IMR-90 (cell line): ENCODE measurements at places on chromosomes 7 and 10. TPM values are rescaled to one million over a fixed set of nuclear protein-coding genes. Genes with fewer than 3 reads are reported as not detected.

- no peak for DNase-seq
- H3K27me3 ChIP-seq, result peaks cover 87% of the 10 kb centered on the region
- no peak overlapping the region for H3K27ac ChIP-seq
Observed at GRCh38 chr7:1233333-1234048, 819 bp downstream of the UNCX start.

DNA sequence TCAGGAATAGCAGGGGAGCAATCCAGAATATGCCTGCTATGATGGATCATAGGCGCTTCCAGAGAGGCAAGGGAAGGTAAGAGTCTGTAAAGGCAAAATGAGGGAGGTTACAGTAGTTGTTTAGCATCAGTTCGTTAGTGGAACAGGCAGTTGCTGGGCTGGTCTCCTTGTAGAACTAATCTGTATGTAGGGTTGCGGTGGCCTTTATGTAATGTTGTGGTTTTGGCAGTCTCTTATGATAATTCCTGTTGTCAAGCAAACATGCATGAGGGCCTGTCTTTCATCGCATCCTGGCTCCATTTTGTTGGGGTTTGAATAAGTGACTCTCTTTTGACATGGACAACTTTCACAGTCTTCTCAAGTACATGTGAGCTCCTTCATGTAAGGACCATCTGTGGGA is 427.8 kb upstream of the LRGUK start:
- no peaks in the 10 kb centered on the region for H3K27me3 ChIP-seq
- H3K4me3 ChIP-seq, result no peak overlapping the region
- H3K27ac ChIP-seq, result no peak overlapping the region
- peaks cover 13% of the 10 kb centered on the region for H3K4me1 ChIP-seq
- DNase-seq, result no peak

DNA sequence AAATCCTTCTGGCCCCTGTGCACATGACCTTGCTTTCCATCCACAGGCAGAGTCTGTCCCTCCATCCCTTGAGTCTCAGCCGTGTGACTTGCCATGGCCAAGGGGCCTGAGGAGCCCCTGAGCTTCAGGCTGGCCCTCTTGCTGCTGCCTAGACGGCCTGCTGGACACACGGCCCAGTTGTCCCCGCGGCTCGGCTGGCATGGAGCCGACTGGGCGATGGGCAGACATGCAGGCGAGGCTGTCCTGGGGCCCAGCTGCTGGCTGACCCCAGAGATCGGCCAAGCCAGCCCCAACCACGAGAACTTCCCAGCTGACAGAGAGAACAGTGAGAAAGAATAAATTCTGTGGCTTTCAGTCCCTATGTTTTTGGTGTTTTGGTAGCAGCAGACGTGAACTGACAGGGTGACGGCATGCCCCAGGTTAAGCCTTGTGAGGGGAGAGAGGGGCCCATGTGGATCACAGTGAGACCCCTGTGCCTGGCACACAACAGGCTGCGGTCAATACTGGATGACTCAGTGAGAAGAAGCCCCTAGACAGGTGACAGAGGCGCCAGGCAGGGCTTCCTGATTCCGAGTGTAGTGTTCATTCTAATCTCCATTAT is 11.7 kb downstream of the PRKAG2 start:
- DNase-seq, result no peak
- peaks cover 3% of the 10 kb centered on the region; the same call in 1 of the 2 replicates for H3K4me1 ChIP-seq
- H3K27ac ChIP-seq, result no peak overlapping the region
- no peak overlapping the region for H3K4me3 ChIP-seq
- H3K27me3 ChIP-seq, result peaks cover 32% of the 10 kb centered on the region

- H3K27me3 ChIP-seq, result peaks cover 66% of the 10 kb centered on the region
- no peak overlapping the region for H3K27ac ChIP-seq
- DNase-seq, result no peak
- no peaks in the 10 kb centered on the region for H3K4me1 ChIP-seq
Observed at GRCh38 chr10:78890506-78890905, 178.3 kb upstream of the ZMIZ1 start.

The TNS3 gene
- polyA plus RNA-seq, result 75.6 and 79.2 TPM in 2 replicates

GRCh38 chr10:97096261-97097083 is 89.3 kb downstream of the SLIT1 start:
- peaks cover 62% of the 10 kb centered on the region for H3K27me3 ChIP-seq
- no peaks in the 10 kb centered on the region for H3K4me1 ChIP-seq
- H3K4me3 ChIP-seq, result no peak overlapping the region
- DNase-seq, result no peak

DNA sequence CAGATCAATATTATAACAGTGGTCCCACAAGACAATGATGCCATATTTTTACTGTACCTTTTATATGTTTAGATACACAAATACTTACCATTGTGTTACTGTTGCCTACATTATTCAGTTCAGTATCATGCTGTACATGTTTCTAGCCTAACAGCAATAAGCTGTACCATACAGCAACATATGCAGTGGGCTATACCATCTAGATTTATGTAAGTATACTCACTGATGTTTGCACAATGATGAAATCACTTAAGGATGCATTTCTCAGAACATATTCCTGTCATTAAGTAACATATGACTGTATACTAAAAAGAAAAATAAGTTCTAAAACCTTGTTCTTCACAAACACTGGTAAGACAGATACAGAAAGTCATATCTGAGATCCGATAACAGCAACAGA is 468.6 kb upstream of the SEMA3A start:
- H3K4me3 ChIP-seq, result no peak overlapping the region
- H3K36me3 ChIP-seq, result no peaks in the 10 kb centered on the region
- no peaks in the 10 kb centered on the region for H3K4me1 ChIP-seq

The SLC13A1 gene
- not detected in 2 replicates for polyA plus RNA-seq

DNA sequence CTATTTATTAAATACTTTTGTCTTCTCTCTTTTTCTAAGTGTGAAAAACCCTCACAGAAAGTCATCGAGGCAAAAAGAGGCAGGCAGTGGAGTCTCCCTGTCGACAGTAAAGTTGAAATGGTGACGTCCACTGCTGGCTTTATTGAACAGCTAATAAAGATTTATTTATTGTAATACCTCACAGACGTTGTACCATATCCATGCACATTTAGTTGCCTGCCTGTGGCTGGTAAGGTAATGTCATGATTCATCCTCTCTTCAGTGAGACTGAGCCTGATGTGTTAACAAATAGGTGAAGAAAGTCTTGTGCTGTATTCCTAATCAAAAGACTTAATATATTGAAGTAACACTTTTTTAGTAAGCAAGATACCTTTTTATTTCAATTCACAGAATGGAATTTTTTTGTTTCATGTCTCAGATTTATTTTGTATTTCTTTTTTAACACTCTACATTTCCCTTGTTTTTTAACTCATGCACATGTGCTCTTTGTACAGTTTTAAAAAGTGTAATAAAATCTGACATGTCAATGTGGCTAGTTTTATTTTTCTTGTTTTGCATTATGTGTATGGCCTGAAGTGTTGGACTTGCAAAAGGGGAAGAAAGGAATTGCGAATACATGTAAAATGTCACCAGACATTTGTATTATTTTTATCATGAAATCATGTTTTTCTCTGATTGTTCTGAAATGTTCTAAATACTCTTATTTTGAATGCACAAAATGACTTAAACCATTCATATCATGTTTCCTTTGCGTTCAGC is 43.4 kb downstream of the TARP start:
- no peak overlapping the region for H3K4me3 ChIP-seq
- DNase-seq, result no peak
- no peaks in the 10 kb centered on the region for H3K27me3 ChIP-seq
- no peak overlapping the region for H3K27ac ChIP-seq
- peaks cover 2% of the 10 kb centered on the region for H3K4me1 ChIP-seq

The MYL10 gene
- polyA plus RNA-seq, result not detected in 2 replicates

- H3K4me1 ChIP-seq, result no peaks in the 10 kb centered on the region
- no peaks in the 10 kb centered on the region for H3K36me3 ChIP-seq
- H3K27me3 ChIP-seq, result no peaks in the 10 kb centered on the region
- no peak overlapping the region for H3K4me3 ChIP-seq
Observed at GRCh38 chr7:84291756-84292155, 97.2 kb upstream of the SEMA3A start.

The ZYX gene
- polyA plus RNA-seq, result 291 and 334 TPM in 2 replicates

DNA sequence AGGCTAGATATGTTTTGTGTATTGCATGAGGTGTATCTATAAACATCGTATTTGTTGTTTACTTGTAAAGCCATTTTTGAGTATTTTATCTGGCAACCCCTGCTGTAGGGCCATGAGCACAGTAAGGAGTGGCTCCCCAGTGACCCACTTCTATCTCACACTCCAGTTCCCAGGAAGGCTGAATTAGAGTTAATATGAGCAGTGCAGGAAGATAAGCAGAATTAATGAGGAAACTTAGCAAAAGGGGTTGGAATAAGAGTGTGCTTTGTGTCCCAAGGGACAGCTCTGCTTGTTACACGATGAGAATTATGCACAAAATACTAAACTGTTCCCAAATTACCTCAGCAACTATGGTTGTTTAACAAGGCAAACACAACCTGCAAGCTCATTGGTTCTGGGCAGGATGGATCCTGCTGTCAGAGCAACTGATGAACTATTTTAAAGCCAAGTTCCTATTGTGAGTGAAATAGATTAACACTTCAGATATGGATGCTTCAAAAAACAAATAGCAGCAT is 1005.8 kb downstream of the NRG3 start:
- no peaks in the 10 kb centered on the region for H3K4me1 ChIP-seq
- H3K27me3 ChIP-seq, result no peaks in the 10 kb centered on the region
- no peak overlapping the region for H3K27ac ChIP-seq
- no peaks in the 10 kb centered on the region for H3K36me3 ChIP-seq

GRCh38 chr7:114941692-114942091 is 19.8 kb downstream of the MDFIC start:
- no peaks in the 10 kb centered on the region; the same call in 1 of the 2 replicates for H3K4me1 ChIP-seq
- H3K27me3 ChIP-seq, result no peaks in the 10 kb centered on the region
- H3K27ac ChIP-seq, result no peak overlapping the region
- no peak overlapping the region for H3K4me3 ChIP-seq

DNA sequence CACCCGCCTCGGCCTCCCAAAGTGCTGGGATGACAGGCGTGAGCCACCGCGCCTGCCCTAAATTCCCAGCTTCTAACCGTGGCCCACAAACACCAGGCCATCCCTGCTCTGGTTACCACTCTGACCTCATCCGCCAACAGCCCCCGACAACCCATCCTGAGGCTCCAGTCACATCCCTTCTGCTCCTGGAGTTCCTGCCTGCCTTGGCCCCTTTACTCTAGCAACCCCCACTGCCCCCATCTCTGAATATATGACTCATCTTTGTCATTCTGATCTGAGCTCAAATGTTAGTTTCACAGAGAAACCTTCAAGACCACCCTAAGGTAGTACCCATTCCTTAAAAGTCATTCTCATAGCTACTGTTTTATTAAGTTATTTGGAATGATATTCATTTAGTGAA is 26.6 kb downstream of the RHEB start:
- H3K4me1 ChIP-seq, result peaks cover 9% of the 10 kb centered on the region
- H3K27me3 ChIP-seq, result no peaks in the 10 kb centered on the region
- H3K36me3 ChIP-seq, result peaks cover 11% of the 10 kb centered on the region
- no peak overlapping the region for H3K4me3 ChIP-seq
- no peak for DNase-seq

DNA sequence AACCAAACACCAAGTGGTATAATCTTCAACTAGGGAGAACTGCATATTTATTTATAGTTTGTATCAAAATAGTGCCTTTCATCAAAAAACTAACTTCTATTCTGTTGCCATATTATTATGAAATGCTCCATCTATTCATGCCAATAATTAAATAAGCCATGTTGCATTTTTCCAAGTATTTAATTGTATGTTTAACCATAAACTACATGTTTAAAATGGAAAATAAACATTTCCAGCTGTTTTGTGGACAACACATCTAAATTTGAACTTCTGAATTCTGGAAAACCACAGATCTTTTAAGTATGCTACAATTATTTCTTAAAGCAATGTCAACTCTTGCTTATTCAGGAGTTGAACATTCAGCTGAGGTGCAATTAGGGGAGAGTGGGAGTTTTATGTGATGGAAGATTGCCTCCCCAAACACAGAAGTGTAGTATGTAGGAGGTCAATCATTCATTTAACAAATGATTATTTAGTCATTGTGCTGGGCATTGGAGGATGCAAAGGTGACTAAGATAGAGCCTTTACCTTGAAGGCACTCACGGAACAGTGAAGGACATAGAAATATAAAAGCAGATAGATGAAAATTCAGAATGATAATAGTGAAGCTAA is 80.7 kb upstream of the PPP1R3C start:
- H3K4me1 ChIP-seq, result peaks cover 2% of the 10 kb centered on the region; the same call in 1 of the 2 replicates
- no peaks in the 10 kb centered on the region for H3K36me3 ChIP-seq
- no peak for DNase-seq

DNA sequence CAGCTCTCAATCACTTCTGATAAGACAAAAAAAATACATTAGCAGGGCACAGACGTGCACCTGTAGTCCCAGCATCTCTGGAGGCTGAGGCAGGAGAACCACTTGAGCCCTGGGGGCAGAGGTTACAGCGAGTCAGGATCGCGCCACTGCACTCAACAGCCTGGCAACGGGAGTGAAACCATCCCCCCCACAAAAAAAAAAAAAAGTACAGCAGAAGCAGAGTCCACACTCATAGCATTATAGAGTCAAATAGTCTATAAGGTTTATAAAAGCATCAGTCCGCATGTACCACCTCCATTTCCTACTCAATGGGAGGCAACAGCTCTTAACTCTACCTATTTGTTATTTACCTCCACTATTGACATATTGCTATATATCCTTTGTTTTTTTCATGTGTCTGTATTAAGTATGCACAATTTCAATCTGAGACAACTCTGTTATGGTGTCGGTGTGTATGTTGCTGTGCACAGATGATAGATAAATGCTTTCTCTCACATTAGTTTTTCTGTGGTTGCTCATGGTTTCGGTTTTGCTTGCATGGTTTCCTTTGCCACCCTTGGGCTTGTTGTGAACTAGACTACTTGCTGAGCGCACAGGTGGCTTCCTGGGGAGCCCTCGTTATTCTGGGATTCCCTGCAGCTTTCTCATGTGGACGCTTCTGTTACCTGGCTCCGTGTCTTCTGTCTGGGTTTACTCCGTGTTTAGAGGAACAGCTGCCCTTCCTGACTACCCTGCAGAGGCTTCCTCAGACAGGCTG is 40.4 kb downstream of the PROSER2 start:
- H3K4me3 ChIP-seq, result no peak overlapping the region
- no peaks in the 10 kb centered on the region for H3K36me3 ChIP-seq
- no peaks in the 10 kb centered on the region for H3K27me3 ChIP-seq

- H3K27me3 ChIP-seq, result no peaks in the 10 kb centered on the region
- DNase-seq, result no peak
- no peak overlapping the region for H3K27ac ChIP-seq
- peaks cover 1% of the 10 kb centered on the region; the same call in 1 of the 2 replicates for H3K4me1 ChIP-seq
Observed at GRCh38 chr7:50655020-50655419, 89.8 kb upstream of the DDC start.

The PNLIPRP2 gene
- not detected in 2 replicates for polyA plus RNA-seq

The MRLN gene
- not detected in 2 replicates for polyA plus RNA-seq

- DNase-seq, result no peak
- no peak overlapping the region for H3K4me3 ChIP-seq
- no peak overlapping the region for H3K27ac ChIP-seq
- no peaks in the 10 kb centered on the region; the same call in none of the 2 replicates for H3K4me1 ChIP-seq
Observed at GRCh38 chr10:112210666-112211065, 27.1 kb upstream of the GPAM start.

DNA sequence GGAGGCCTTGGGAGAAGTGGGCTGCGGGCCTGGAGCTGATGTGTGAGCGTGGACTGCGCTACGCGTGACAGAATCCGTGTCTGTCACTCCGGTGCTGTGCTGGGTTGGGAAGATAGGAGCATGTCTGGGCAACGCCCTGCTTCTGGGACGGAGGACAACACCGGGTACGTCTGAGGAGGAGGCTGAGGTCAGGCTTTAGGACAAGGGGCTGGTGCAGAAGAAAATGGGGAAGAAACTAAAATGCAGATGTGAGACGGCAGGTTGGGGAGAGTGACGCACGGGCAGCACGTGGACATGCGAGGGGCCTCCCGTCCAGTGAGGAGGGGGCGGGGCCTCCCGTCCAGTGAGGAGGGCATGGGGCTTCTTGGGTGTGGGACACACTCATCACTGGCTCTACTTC is 207.4 kb downstream of the DNAJB6 start:
- DNase-seq, result no peak
- no peaks in the 10 kb centered on the region for H3K36me3 ChIP-seq
- no peaks in the 10 kb centered on the region for H3K4me1 ChIP-seq
- no peaks in the 10 kb centered on the region for H3K27me3 ChIP-seq
- H3K4me3 ChIP-seq, result no peak overlapping the region
